AG08396 (cell line): ENCODE measurements at places on chromosomes 7 and 10.

DNA sequence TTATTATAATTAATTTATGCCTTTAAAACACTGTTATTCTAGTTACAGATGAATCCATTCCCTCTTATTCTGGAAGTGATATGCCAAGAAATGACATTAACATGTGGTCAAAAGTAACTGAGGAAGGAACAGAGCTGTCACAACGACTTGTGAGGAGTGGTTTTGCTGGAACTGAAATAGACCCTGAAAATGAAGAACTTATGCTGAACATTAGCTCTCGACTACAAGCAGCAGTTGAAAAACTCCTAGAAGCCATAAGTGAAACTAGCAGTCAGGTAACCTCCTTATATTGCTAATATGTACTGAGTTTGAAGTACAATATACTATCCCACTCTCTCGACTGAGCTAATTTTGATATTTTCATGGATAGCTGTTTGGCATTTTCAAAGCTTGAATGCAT, 81.6 kb downstream of the CYP51A1 start:
- DNase-seq = no peak

- peak; percentile 29 for DNase-seq
Observed at GRCh38 chr7:107939573-107940489, 48.8 kb downstream of the DLD start.

DNA sequence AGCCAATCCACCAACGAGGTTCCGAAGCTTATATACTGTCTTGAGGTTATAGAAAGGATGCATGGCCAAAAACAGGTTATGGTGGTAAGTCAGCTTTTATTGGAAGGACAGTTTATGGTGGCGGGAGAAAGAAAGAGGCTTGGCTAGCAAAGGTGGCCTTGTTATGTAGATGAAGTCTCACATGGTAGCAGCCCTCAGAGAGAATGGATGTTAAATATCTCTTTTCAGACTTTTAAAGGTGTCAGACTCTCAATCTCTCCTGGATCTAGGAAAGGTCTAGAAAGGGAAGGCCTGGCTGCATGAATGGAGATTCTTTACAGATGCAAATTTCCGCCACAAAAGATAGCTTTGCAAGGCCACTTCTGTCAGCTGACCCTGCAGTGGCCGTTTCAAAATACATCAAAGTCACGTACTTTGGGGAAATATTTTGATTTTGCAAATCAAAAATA, 333.8 kb downstream of the GALNT17 start:
- DNase-seq = no peak

GRCh38 chr10:124259139-124259825, 159.4 kb downstream of the OAT start:
- DNase-seq = no peak

DNA sequence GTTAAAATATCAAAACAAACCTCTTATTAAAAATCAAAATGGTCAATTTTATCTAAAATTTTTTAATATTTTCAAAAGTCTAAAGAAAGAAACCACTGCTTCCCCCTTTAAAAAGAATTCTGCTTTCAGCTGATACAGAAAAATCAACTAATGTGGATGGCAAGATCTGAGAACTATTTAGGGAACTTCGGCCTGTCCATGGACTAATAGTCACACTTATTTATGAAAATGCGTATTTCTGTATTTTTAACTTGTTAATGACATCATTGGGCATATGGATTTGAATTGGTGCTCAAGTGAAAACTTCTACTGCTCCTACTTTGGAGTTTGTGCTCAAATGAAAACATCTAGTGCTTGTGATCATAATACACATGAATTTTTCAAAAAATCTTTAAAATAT, 31.9 kb downstream of the RNLS start:
- DNase-seq = no peak

DNA sequence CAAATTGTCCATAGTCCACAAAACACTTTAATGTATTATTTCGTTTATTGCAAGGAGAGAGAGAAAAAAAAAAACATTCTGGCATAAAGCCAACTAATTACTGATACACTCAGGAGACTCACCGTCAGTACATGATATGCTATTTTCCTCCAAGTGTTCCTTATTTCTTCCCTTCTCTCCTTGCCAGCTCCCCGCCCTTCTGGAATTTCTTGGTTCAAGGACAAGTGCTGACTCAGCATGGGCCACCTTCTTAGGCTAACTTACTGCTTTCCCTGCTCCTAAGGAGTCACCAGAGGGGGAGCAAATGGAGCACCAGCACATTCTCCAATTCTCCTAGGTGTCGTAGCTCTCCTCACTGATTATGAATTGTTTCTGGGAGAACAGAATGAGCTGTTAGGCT, 133.8 kb upstream of the HDAC9 start:
- no peak for DNase-seq

DNA sequence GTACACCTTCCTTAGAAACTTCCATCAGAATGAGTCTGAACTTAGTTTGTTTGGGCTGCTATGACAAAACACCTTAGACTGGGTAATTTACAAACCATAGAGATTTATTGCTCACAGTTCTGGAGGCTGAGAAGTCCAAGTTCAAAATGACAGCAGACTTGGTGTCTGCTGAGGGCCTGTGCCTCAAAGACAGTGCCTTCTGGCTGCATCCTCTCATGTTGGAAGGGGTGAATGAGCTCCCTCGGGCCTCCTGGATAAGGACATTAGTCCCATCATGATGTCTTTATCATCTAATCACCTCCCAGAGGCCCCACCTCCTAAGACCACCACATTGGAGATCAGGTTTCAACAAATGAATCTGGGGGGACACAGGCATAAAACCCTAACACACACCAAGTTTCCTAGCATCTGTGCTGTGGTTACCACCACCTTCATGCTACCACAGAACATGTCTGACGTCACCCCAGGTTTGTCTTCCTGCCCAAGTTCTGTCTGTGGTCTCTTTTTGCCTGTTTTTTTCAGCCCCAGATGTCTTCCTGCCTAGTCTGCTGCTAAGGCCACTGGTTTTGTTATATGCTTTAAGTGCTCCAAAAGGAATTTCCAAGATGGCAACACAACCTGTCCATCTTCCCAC, 150.9 kb upstream of the COBL start:
- no peak for DNase-seq

DNA sequence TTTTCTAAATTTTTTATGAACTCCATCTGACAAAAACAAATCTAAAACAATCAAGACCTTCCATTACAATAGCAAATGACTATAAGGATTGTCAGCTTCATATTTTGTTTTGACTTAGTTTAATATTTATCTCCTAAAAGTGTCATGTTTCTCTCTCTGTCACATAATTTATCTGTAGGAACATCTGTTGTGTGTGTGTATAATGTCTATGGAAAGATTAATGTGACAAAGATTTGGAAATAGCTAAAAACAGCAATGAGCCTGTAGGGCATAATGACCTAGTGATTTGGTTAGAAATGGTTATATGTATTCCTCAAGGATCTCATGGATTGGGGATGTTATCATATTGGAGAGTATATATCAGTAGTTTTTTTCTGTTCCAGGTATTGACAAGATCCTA, 69.6 kb upstream of the MDFIC start:
- no peak for DNase-seq

DNA sequence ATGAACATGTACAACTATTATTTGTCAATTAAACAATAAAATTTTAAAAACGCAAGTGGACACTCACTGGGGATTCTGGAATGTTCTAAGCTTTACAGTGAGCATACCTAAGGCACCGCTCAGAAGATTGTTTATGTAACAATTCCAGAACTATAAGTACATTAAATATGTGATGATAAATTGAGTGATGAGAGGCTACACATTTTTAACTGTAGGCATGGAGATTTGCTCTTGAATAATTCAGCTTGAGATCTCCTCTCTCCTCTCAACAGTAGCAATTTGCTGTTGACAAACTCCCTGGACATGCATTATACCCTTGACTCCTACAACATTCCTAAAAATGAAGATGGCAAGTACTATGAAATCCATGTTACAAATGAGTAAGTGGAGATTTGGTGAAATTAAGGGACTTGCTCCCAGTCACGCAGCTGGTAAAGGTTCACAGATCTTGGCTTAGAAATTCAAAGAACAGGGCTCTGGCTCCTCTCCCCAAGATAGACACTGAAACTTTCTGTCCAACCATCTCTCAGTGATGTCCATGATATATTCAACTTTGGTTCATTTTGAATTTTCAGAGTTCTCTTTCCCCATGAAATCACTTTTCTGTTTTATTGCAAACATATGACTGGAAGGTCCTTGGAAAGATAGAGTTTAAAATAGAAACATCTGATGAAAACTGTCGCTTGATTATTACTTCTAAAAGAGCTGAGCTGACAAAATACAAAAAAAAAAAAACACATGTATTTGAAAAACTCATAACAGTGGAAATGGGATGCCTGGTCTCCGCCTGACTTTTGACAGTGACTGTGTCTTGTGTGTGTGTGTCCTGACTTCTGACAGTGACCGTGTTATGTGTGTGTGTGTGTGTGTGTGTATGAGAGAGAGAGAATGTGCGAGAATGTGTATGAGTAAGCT, 488.3 kb downstream of the TNS3 start:
- DNase-seq = no peak

DNA sequence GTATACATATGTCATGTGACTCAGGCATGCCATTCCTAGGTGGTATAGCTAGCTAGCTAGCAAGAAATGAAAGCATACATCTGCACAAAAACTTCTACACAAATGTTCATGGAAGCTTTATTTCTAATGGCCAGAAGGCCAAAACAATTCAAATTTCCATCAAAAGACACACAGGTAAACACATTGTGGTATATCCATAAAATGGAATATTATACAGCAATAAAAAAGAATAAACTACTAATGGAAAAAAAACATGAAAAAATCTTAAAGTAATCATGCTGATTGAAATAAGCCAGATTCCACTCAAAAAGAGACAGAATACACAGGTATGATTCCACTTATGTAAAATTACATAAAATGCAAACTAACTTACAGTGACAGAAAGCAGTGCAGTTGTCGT, 154.3 kb downstream of the MACC1 start:
- DNase-seq = no peak

DNA sequence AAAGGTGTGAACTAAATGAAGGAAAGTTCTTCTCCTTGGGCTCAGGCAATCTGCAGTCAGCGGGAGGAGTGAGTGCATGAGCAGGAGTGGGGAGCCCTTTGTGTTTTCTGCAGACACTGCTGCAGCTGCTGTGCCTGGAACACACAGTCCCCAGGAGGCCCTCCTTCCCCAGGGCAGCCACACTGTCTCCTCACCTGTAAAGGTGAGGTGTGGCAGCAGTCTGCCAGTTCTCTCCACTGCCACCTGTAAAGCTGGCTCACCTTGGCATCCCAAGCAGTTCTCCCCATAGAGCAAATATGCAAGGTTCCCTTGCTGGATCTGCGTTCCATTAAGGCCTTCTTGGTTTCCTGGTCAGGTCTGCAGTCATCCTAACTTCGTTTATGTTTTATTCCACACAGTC, 5.2 kb upstream of the VWC2 start:
- DNase-seq = no peak

GRCh38 chr10:117284716-117285494, 44.0 kb downstream of the SLC18A2 start:
- no peak for DNase-seq

GRCh38 chr7:100057006-100057405, 7.4 kb downstream of the ZSCAN21 start:
- DNase-seq = no peak

DNA sequence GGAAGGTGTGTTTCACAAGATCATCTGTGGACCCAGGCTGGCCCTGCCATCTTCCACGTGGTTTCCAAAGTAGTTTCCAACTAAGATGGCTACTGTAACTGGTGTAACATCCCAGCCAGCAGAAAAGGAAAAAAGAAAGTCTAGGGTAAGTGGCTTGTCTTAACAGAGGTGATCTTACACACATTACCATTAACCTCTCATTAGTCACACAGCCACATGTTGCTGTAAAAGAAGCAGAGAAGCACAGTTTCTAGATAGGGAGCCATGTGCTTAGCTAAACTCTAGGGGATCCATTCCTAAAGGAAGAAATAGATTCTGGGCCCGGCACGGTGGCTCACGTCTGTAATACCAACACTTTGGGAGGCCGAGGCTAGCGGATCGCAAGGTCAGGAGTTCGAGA, 54.3 kb downstream of the ZNF438 start:
- no peak for DNase-seq

GRCh38 chr10:113585949-113586348, 33.1 kb downstream of the HABP2 start:
- DNase-seq = no peak

DNA sequence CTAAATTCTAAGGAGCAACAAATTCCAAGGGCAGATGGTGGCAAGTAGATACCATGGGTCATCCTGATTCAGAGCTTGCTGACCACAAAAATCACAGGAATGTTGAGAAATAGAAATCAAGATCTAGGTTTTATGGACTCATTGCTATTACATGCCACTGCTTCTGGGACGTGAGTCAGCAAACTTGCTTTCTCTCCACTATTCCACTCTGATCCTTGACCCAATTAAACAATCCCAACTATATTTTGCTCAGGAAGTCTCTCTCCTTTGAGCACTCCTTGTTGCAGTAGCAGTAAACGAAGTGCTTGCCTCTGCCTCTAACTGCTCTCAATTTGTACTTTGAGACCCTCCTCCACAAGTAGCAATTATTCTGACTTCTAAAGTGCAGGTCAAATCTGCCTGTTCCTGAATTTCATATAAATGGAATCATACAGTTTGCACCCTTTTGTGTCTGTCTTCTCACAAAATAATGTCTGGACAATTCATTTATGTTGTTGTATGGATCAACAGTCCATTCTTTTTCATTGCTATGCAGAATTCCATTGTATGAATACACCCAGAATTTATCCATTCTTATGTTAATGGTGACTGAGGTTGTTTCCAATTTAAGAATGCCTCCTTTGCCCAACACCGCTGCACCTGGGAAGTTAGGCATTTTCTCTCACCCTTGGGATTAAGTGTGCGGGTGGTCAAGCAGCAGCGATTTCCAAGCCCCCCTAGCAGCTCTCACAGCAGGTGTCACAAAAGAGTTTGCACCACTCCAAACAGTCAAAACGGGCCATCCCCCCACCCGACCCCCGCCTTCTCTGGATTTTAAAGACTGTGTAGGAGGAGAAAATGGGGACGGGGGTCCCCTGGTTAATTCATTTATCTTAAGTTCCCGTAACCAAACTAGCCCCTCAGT, 35.9 kb downstream of the ACSM6 start:
- peak; percentile 70 for DNase-seq

DNA sequence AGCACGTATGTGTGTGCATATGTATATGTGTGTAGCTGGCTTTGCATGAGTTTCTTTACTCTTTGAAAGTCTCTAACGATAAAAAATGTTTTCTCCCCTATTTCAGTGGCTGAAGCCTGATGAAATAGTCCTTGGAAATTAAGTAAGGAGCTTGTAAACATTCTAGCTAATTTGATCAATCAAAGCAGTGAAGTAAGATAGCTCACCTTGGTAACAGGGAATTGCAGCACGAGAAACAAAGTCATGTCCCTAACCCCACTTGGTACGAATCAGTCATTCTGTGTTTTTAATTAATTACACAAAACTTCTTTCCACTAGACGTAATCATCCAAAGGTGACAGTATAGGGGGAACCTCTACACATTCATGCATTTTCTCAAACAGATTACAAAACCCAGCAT, 41.5 kb downstream of the GPR37 start:
- no peak for DNase-seq

GRCh38 chr10:14617852-14618251, 156.8 kb downstream of the FAM107B start:
- DNase-seq = peak; percentile 46

- peak; percentile 67 for DNase-seq
Observed at GRCh38 chr7:152759949-152760853, 649 bp downstream of the ACTR3B start.

- DNase-seq = no peak
Observed at GRCh38 chr10:14618674-14619073, 156.0 kb downstream of the FAM107B start.

GRCh38 chr10:26881600-26882331, 21.0 kb upstream of the ABI1 start:
- peak; percentile 56 for DNase-seq

GRCh38 chr7:15684111-15684800, 2.2 kb downstream of the MEOX2 start:
- no peak for DNase-seq
